Stimulated activated CD4-positive, alpha-beta T cell treated with anti-CD3 and anti-CD28 coated beads, Interleukin-1b, Interleukin-23, amount 100 ng/mL, for 24 hours (primary cell): ENCODE measurements at places on chromosomes 7 and 10.

DNA sequence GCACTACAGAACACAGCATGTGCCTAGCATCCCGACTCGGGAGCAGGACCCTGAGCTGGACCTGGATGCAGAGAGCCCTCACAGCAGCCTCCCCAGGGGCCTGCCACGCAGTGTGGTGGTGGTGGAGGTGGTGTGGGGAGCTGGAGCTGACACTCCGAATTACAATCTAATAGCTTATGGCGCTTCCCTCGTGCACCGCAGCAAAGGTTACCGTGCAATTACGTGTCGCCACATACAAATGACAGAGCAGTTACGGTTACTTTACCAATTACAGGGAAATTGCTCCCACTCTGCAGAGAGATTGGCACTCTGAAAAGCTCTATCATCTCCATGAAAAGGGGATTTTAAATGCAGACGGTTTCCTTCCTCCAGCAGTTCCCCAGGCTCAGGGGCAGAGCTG is 81.8 kb downstream of the PLXNA4 start:
- DNase-seq: no peak

GRCh38 chr7:137992550-137993394 is 9.1 kb downstream of the CREB3L2 start:
- no peak for DNase-seq

DNA sequence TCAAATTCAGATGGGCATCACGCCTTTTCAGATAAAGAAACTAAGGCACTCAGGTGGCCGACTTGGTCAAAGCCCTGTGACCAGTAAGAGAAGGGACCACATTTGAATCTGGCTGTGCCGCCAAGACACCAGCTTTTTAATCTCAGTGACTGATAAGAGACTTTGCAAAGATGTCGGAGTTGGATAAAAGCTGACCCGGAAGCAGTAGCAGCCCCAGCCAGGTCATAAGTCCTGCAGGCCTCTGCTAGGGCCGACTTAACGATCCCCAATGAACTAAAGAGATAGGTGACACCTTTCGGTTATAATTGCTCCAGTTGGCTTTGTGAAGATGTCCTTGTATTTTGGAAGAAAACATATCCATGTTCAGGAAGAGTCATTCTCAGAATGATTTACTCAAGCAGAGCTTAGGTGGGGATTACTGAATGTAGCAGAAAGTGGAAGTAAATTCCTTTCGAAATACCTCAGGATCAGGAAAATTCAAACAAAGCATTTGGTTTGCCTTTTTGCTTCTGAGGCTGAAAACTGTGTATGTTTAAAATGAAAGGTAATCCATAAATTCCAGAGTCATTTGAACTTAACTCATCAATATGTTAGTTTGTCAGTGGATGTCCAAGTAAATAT is 164.2 kb upstream of the PITRM1 start:
- no peak for DNase-seq

GRCh38 chr7:945147-945555 is 9.3 kb downstream of the ADAP1 start:
- no peak for DNase-seq

DNA sequence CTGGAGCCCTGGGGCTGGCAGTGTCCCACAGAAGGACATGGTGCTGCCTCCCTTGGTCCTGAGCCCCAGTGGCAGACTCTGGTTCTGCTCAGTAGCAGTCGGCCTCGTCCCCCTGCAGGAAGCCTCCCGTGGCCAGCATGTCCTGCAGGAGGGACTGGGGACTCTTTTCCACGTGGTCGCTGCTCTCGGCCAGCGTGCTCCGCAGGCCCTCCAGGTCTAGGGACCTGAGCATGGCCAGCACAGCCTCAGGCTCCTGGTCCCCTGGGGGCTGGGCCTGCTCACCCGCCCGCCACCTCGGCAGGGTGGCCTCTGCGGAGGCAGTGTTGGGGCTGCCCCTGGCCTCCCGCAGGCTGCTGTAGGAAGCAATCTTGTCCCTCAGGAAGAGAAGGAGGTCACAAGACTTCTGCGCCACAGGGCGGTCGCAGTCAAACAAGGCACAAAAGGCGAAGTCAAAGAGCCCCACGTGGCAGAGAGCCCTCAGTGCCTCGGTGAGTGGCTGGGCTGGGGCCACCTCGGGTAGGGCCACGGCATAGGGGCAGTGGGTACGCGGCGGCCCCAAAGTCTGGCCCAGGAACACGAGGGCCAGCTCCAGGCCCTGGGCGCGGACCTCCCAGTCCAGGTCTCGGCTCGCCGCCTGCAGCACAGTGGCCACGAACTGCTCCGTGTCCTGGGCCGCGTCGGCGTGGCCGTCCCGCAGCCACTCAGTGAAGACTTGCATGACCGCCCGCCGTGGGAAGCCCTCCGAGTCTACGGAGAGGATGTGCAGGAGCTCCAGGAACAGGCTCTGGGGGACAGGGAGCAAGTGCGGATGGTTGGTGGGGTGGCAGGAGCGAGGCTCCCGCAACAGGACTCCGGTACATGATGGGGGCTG is 17.1 kb downstream of the BRAT1 start:
- no peak for DNase-seq

- DNase-seq: no peak
Observed at GRCh38 chr10:129969911-129970464, 5.9 kb upstream of the EBF3 start.

DNA sequence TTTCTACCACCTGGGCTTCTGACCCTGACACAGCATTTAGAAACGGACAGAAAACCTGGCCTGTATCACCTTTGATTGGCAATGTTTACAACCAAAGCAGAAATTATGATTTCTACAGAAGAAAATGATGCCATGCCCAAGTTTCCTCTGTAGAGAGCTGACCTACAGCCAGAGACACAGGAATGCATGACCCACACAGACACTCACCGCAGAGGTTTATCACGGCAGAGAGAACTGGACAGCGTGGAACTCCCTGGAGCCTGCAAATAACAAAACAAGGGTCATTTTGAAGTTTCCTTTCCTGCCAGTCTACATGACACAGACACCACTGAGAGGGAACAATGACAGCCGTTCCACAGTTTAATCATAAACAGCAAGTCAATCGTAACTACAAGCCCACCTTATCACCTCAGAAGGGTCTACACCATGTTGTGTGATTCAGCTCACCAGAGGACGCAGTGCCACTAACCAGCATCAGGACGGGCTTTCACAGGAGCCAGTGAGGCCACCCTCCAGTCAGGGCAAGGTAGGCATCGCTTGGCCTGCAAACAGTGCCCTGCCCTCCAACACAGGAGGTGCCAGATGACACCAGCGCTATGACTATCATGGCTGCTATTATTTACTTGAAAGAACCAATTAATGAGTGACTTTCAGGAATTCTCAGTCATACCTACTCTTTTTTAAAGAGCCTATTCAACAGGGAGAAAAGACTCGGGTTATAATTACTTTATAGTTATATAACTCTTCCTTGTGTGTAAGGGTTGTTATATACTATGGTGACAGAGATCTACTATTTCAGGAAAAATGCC is 139.9 kb downstream of the TNS3 start:
- DNase-seq: no peak

- DNase-seq: no peak
Observed at GRCh38 chr10:49109669-49110340, 5.5 kb downstream of the VSTM4 start.

DNA sequence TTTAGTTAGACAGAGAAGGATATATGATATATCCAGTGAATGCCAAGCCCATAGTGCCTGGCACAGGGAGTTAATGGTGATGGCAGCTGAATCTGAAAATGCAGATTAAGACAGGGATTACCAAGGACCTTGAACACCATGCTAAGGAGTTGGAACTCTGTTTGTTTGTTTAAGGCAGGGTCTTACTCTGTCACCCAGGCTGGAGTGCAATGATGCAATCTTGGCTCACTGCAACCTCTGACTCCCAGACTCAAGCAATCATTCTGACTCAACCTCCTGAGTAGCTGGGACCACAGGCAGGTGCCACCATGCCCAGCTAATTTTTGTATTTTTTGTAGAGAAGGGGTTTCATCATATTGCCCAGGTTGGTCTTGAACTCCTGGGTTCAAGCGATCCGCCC is 1.6 kb downstream of the AKR1D1 start:
- no peak for DNase-seq

- DNase-seq: no peak
Observed at GRCh38 chr7:129525225-129525862, 23.0 kb downstream of the SMKR1 start.

GRCh38 chr7:112357136-112357535 is 93.1 kb upstream of the IFRD1 start:
- DNase-seq: no peak

DNA sequence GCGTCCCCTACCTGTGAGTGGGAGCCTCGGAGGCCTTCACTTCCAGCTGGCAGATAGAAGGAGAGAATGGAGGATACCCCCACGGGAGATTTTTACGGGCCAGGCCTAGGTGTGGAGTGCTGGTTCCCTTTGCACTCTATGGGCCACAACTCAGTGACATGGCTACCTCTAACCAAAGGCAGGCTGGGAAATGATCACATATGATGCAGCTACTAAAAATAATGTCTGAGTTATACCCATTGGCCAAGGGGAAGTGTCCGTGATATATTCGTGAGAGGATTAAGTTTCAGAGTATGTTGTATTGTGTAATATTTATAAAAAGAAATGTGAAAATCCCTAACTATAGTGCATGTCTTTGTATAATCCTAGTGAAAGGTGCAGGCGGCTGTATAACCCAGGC is 13.5 kb upstream of the HIPK2 start:
- DNase-seq: no peak

DNA sequence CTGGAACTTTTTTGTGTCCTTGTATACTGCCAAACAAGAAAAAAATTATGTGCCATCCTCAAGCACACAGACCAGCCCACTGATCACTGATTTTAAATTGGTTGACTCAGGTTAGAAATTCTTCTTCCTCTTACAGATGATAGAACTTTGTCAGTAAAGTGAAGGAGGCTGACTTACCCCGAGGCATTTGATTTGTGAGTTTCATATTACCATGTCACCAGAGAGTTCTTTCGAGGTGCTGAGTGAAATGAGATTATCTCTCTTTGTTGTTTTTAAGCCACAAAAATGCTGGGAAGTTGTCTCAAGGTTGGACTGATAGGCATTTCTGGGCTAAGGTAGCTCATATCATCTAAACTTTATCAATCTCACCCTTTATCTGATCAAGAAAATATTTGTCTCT is 78.8 kb upstream of the FAM180A start:
- DNase-seq: no peak

DNA sequence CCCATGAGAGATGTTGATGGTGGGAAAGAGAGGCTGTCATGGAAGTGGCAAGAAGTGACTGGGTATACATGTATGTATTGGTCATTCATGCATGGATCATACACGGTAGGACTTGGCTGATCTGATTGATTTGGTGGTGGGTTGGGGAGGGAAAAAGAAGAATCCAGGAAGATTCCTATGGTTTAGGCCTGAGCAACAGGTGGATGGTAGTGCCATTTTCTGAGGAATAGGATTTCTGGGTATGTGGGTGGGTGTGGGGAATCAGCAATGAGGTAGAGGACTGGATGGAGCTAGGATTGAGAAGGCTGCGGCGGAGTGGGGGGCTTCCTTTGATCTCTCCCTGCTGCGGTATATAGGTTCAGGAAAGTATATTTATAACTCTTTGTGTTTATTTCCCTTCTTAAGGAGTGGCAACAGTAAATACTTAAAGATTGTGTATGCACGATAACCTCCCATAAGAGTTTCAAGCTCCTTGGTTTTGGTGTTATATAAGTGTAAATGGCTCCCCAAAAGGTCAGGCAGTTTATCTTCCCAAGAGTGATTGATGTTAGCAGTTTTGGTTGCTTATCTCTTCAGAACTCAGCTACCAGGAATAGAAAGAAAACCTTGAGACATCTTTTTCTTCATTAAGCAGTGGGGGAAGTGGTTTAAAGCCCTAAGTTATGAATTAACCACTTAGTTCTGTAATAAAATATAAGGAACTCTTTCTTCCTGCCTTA is 100.1 kb downstream of the LSMEM1 start:
- no peak for DNase-seq

- DNase-seq: peak; percentile 5
Observed at GRCh38 chr10:124417895-124418725, 613 bp downstream of the OAT start.

GRCh38 chr10:114022766-114023597 is 20.7 kb upstream of the ADRB1 start:
- DNase-seq: no peak

- DNase-seq: no peak
Observed at GRCh38 chr10:61870526-61870895, 31.0 kb upstream of the ARID5B start.

- DNase-seq: no peak
Observed at GRCh38 chr7:133048589-133048988, 33.3 kb downstream of the CHCHD3 start.

DNA sequence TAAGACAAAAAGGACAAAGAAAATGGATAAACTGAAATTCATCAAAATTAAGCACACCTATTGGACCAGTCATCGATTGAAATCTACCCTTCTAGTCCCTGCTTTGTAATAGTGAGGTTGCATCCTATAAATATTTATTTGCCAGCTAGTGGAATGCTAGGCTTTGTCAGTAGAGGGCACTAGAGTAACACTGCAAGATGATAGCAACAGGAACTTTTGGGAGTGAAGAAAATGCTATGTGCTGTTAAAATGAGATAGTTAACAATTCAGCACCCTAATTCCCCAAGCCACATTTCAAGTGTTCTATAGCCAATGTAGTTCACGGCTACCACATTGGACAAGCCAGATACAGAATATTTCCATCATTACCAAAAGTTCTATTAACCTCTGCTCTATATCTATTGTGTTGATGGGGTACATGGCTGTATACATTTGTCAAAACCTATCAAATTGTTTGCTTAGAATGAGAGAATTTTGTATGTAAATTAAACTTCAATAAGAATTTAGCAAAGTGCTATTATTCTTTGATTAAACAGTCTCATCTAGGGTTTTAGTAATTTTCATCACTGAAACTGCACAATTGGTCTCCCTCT is 69.8 kb downstream of the LSMEM1 start:
- no peak for DNase-seq

- peak; percentile 83 for DNase-seq
Observed at GRCh38 chr10:99619851-99620710, at the start of gene SLC25A28. SLC25A28 (minus strand) TSS chr10:99620439; CDS start chr10:99620335, 104 bp downstream.

DNA sequence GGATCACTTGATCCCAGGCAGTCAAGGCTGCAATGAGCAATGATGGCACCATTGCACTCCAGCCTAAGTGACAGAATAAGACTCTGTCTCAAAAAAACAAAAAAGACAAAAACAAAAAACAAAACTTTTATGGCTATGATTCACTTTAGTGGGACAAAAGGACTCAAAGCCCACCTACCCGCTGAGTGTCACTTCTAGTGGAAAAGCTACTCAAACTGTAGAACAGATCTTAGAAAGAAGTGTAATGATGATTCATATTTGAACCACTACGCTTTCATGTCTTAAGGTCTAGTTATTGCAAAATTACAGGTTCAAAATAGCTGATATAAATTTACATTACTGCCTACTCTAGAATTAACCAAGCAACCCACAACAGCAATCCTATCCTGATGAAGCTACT is 47.1 kb upstream of the OTUD1 start:
- DNase-seq: no peak
